ENCODE measurements at places on chromosomes 4 and X.

DNA sequence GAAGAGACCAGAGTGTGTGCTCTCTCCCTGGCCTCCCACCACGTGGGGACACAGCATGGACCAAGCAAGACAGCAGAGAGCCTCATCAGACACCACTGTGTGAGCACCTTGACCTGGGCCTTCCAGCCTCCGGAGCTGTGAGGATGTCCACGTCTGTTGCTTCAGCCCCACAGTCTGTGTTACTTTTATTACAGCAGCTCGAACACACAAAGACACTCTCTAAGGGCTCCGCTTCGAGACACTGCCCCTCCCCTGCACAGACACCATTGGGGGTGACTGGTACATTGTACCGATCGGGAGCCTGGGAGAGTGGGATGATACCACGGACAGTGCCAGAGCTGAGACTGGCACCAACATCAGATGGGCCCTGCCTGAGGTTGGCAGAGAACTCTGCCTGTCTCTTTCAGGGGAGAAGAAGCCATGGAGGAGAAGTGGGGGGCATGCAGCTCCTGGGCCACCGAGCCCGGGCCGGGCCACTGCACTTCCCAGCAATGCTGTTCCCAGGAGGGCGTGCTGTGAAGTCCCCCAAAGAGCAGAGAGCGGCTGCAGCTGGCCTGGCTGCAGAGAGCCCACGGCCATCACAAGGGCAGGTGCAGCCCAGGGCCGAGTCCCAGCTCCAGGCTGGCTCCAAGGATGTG is 48.1 kb upstream of the HMX1 start:
- no peak for DNase-seq

GRCh38 chrX:66833426-66833825 is 194.5 kb upstream of the EDA2R start:
- no peak for DNase-seq

DNA sequence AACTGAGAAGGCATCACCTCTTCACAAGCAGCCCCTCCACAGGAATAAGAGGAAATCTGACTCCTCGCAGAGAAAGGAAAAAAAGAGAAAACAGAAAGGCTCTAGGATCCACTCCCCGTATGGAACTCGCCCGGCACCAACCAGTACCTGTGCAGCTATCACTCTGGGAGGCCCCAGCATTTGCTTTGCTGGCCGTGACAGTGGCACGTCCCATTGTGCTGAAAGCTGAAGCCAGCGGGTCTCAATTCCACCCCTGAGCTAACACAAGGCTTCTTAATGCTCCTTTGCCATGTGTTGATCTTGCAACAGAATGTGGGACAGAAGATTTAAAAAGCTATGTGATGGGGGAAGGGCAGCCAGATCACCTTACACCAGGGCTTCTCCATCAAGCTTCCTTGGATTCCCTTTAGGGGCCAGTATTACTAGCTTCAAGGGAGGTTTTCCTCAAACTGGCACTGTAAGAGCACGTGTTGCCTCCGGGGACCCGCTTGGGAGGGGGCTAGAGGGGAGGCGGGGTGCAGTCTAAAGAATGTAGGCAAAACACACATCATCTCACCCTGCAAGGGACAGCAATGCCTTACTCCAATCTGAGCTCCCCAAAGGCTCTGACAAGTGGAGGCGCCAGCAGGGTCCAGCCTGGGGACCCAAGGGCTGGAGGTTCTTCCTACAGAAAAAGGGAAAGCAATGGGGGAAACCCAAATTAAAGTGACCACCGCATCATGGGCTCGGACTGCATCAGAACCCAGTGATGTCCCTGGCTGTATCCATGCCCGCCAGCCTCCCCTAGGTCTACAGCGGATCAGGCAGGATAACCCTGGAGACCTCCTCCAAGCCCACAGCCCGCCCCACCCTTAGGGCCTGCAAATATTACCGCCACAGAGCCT is 1.2 kb downstream of the USP46 start:
- DNase-seq, result no peak

- DNase-seq, result no peak
Measured at GRCh38 chr4:128386761-128387599, 99.4 kb upstream of the PGRMC2 start.

DNA sequence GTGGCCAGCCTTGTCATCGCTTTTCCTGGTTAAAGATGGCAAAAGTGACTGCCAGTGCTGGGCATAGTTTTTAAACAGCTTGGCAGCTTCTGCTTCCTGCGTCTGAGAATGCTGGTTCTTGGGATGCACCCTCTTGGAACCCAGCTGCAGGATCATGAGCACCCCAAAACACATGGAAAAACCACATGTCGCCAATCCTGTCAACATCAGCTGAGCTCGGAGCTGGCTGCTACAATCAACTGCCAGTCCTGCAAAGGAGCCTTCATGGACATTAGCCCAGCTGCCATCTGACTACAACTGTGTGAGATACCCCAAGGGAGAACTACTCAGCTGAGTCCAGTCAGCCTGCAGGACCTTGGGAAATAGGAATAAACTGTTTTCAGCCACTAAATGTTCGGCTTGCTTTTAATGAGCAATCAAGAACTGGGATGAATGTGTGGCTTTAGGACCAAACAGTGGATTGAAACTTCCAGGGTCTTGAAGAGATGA is 31.0 kb downstream of the OSTC start:
- no peak for DNase-seq

- DNase-seq, result no peak
Measured at GRCh38 chr4:79935274-79935673, 137.8 kb downstream of the ANTXR2 start.

GRCh38 chrX:128518508-128518907 is 466.3 kb upstream of the ACTRT1 start:
- DNase-seq, result no peak

DNA sequence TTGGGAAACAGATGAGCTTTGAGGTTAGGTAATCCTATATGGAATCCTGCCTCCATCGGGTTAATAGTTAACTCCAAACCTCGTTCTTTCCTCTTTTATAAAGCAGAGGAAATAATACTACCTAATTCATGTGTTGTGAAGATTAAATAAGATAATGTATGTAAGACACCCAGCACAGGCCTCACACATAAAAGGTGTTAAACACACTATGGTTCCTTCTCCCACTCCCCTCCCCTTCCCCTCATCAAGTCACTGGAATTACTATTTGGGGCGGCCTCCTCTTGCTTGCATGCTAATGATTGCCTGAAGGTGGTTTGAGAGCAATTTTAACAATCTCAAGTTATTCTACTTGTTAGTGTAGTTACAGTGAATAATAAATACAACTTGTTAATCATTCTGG is 404.4 kb upstream of the RASGEF1B start:
- no peak for DNase-seq

DNA sequence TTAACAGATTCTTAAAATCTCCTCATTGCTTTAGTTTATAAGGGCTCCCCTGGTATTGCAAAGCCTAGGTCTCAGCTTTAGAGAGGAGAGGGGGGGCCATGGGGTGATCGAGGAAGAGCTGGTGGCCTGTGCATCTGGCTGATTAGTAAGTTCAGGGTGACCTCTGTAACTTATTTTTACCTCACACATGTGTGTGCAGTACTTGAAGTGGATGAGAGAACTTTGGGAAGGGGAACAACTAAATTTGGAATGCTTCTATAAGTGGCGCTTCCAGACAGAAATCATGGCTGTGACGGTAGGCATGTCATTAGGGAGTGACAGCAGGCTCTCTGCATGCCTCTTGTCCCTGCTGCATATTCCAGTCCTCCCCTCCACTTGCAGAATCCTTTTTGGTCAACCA is 41.9 kb downstream of the FRAS1 start:
- no peak for DNase-seq

- no peak for DNase-seq
Measured at GRCh38 chrX:13717700-13718472, 16.5 kb downstream of the TRAPPC2 start.

DNA sequence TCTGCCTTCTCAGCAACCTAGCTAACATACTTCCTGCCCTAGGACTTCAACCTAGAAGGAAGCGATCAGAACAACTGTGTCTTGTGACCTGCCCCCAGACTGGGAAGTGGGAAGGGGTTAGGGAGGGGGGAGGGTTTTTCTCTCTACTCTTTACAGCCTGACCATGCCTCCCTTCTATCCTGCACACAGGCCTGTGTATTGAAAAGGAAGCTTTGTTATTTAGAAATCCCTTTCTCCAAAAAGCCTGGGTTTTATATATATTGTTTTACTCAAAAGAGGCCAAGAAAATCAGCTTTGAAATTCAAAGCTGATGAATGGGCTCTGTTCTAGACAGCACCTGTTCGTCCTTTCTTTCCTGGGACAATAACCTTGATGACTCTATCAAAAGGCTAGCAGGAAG is 35.2 kb upstream of the SMS start:
- no peak for DNase-seq

DNA sequence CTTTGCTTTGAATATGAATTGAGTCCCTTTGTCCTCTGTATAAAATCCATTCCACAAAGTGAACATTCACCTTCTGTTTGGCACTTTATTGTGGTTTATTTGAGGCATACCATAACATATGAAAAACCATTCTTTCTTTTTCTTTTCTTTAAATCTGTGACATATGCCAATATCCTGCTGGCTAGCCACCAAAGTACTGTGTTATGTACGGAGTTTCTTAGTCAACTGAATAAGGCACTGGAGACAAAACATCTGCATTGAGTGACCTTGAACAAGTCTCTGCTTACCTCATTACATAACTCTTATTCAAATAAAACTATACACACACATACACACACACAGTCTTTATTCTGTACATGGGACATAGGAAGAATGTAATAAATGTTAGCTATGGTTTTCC is 872.8 kb downstream of the C4orf33 start:
- DNase-seq, result no peak
